DMS79 (cell line): ENCODE measurements at places on chromosomes 4 and X.
A peak's percentile ranks its signal among the peaks of the same experiment; 100 is the strongest.

DNA sequence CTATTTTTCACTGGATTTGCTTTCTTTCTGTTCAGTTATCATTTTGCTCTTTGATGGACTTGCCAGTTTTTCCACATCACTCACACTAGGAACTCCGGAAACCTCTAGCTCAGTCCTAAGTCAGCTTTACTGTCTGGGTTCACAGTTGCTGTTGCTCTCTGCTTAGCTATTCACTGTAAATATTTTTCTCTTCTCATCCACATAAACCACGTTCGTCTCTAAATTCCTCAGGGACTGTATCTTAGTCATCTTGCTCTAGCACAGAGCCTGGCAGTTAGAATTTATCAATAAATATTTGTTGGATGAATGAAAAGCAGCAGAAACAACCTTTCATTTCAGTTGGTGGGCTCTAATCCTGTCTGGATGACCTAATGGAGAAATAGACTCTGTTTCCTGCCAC is 119.4 kb upstream of the DMD start:
- no peak for DNase-seq

DNA sequence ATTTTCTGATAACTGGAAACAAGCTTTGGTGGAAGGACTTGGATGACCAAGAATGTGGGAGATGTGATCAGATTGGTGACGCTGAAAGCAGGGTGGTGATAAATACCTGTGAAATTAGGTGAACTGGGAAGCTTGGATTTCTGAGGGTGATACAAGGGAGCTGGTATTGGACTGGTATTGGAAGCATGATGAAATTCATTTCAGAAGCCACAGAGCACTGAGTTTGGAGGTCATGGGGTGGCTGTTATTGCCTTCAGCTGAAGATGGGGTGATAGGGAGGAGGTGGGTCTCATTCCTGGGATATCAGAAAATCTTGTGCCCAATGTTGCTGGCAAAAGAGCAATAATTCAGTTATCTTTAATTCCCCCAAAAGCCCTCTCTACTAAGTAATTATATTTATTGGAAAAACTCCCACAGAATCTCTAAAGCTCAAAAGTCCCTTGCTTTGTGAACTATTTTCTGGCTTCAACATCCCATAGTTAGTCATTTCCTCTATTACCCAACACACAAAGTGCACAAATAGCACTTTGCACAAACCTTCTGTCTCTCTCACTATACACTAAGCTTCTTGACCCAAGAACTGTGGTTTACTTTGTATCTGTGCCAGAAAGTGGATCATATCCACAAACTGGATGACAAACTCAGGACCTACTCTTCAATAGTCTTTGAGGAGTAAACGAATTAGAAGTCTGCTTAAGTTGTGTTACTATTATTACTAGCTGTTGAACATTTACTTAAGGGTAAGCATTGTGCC is 23.1 kb upstream of the CAMK2D start:
- no peak for DNase-seq

DNA sequence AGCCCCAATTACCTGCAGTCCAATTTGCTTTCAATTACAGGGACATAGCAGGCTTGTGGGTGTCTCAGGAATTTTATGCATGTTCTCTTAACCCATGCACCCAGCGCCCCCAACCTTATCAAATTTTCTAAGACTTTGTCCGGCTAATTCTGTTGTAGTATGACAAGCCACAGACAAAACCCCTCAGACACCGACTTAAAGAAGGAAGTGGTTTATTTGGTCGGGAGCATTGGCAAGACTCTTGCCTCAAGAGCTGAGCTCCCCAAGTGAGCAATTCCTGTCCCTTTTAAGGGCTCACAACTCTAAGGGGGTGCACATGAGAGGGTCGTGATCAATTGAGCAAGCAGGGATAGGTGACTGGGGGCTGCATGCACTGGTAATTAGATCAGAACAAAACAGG is 28.7 kb upstream of the IL9R start:
- DNase-seq: no peak

DNA sequence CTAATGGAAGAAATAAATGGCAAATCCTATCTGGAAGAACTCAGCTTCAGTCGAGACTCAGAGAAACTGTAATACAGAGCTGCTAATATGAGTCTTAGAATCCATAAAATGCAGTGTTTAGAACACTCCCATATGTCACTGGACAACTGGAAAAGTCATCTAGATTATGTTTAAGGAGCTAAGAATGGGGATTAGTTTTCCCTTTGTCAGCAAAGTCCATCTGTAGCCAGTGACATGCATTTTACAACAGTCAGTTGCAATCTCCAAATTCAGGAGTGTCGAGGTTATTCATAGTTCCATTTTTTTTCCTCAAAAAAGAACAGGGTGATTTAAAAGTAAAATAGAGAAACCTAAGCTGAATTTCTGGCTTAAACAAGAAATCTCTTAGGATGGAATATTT is 516.6 kb upstream of the GALNT7 start:
- no peak for DNase-seq

DNA sequence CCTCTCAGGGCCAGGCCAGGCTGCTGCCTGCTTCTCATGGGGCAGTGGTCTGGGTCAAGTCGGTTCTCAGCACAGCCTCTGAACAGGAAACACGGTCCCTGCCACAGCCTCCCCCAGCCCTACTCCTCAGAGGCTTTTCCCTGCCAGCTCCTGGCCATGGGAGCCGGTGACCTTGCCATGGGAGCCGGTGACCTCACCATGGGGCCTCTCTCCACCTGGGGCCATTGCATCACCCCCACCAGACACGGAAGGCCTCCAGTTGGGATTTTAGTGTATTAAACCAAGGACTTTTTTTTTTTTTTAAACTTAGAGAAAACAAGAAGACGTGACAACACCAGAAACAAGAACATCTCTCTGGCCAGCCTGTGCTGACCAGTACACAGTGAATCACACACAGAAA is 25.6 kb downstream of the ETDB start:
- no peak for DNase-seq

- DNase-seq: no peak
Measured at GRCh38 chr4:47068986-47069385, 37.6 kb downstream of the GABRB1 start.

- no peak for DNase-seq
Measured at GRCh38 chr4:88446124-88446523, 10.8 kb upstream of the HERC5 start.

- DNase-seq: no peak
Measured at GRCh38 chrX:106035064-106035463, 3.5 kb downstream of the SERPINA7 start.

GRCh38 chr4:61770456-61770855 is 570.3 kb downstream of the ADGRL3 start:
- no peak for DNase-seq

DNA sequence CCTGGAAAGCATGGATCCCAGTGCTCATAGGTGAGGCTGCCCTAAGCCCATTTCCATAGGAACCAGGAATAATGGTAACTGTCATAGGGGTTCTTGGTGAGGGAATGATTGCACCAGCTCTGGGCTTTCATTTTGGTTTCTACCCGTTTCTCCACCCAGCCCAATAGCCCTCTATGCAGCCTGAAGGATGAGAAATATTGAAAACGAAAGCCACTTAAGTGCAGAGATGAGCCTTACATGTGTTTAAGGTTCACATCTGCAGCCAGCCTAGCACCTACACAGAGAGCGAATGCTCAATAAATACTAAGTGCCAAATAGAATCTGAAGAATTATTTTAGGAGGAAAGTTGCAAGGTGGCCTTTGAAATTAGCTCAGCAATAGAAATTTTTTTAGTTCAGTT is 60.4 kb downstream of the MCF2 start:
- no peak for DNase-seq

- no peak for DNase-seq
Measured at GRCh38 chr4:118589471-118590055, 95.6 kb upstream of the METTL14 start.

DNA sequence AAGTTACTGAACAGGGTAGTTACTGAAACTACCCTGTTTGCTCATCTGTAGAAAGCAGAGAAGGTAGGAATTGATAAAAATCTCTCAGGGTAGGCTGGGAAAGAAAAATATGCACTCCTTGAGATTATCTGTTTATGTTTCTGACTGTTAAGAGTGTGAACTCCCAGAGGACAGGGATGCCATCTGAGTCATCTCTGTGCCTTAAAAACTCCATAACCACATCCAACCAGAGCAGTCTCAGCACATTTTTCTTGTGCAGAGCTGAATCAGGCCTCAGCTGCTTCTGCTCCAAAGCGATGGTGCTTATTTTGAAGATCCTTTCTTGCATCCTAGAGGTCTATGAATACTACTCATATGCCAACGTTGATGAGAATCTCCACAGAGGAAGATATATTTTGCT is 9.9 kb downstream of the CENPVL3 start:
- DNase-seq: no peak

- DNase-seq: no peak
Measured at GRCh38 chrX:19739683-19740082, 147.7 kb downstream of the SH3KBP1 start.

DNA sequence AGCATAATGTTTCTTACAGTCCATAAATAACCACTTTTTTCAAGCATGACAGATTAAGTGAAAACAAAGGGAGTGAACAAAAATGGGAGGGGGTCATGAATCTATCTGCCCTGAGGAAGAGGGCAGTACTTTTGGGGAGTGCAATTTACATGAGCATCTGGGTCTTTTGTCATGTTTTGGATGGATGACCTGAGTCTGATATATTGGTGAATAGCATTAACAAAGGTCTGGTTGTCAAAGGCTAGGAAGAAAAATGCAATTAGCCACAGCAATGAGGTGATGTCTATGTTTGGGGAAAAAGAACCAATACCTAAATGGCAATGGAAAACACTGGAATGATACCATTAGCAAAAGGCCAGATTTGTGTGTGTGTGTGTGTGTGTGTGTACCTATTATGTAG is 15.1 kb upstream of the MAD2L1 start:
- no peak for DNase-seq

GRCh38 chr4:15525080-15525479 is 55.4 kb downstream of the CC2D2A start:
- no peak for DNase-seq

DNA sequence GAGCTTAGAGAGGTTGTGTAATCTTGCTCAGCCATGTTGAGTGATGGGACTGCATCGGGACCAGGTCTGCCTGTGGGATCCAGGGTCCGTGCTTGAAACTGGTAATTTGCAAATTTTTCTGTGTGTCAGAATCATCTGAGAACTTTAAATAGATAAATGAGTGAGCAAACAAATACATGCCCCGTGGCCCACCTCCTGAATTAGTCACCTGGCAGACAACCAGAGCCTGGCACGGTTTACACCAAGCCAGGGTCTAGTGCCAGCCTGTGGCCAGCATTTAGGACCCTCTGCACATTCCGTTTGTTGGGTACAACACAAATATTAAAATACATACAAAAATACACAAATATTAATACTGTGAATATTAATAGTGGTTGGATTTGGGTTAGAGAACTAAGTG is 90.6 kb upstream of the STOX2 start:
- DNase-seq: no peak

DNA sequence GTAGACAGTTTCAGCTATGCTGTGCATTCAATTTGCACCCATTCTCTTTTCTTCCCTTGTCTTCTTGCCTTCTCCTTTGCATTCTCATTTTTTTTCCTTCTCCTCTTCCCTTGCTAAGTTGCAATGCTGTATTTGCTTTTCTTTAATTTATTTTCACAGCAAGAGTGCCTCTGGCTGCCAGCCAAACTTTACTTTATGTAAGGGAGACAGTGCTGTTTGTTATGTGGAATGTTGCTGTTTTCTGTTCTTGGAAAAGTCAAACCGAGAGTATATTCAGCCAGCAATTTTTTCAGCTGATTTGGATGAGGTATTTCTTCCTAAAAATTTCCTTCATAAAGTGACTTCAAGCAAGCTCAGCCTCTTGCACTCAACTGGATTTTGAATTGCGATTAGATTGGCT is 1293.4 kb downstream of the ARAP2 start:
- DNase-seq: no peak

GRCh38 chr4:90130076-90130475 is 2.9 kb downstream of the CCSER1 start:
- peak; percentile 7 for DNase-seq

DNA sequence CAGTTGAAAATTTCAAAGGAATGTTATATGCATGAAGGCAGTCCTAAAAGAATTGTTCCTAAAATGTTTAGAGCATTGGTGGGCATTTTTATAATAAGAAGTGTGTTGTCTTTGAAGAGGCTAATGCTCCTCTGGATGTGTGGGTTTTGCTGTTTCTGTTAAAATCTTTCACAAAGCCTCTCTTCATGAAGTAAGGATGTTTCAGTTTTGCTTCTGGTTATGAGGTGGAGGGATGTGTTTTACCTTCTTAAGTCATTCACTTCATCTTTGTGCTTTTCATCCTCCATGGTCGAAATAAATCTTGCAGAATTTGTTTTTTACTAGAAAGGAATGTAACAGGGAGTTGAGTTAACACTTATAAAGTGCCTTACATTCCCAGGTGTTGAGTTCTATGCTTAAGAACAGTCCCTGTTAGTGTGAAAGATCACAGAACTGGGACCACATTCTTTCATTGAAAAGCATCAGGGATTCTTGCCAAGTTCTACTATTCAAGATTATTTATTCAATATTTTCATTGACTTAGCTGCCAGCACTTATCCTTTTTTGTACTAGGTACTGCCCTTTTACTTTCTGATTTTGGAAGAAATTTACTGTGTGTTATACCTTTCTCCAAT is 21.1 kb downstream of the FHIP1A start:
- DNase-seq: no peak

DNA sequence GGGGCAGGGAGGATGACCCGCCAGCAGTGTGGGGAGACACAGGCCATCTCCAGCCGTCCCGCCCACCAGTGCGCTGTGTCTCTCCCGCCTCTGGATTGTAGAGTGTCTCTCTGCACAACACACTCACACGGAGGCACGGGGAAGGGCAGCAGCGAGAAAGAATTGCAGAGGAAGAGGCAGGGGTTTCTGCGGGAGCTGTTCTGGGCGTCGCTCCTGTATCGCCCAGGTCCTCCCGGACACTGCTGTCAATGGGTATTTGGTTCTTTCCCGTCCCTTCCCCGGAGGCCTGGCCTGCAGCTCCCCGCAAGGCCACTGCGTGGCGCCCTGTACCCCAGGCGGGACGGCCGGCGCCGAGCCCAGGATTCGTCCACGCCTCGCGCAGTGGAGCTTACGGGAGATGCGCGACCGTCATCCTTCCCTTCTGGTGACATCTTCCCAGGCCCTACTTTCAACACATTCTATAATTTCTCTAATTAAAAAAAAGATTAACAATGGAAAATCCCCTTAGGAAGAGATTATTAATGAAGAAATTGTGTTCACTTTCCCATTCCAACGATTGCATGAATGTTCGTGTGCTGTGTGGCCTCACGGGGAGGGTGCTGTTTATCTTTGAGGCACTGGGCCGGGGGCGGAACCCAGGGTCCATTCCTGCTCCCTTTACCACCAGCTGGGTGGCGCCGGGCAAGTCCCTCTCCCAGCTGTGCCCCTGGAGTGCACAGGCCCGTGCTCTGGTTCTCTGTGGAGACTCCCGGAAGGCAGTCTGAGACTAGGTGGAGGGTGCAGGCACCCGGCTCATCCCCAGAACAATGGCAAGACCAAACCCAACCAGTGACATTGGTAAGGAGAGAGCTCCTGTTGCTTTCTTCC is 95.7 kb downstream of the CPZ start:
- no peak for DNase-seq

DNA sequence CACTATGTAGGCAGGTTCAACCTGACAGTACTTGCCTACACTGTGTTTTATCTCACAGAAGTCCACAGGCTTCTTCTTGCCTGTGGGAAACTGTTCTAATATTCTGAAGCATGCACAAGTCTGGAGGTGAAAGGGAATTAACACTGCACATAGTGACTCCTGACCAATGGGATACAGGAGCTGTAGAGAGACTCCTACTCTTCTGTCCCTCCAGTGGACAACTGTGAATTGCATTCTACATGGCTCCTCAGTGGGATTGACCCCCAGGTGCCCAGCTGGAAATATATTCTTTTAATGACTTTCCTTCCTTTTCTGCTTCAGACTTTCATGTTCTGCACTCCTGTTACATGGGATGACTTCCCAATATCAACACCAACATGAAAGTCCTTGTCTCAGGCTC is 8.2 kb upstream of the YIPF6 start:
- no peak for DNase-seq
